Glomerular endothelial cell (primary cell): ENCODE measurements at places on chromosomes 1 and 21. TPM values are rescaled to one million over a fixed set of nuclear protein-coding genes. Genes with fewer than 3 reads are reported as not detected.

OR2AK2 gene
- not detected in 2 replicates for total RNA-seq

GPR37L1 gene
- total RNA-seq, result 0.06 TPM in 1 of 2 replicates, not detected in the other

SLC45A3 gene
- 11.6 and 12.7 TPM in 2 replicates for total RNA-seq

SELL gene
- total RNA-seq, result 0.05 and 0.88 TPM in 2 replicates

UTS2 gene
- not detected in 2 replicates for total RNA-seq

GRCh38 chr1:157442065-157442464, 110.2 kb downstream of the FCRL5 start:
- DNase-seq, result no peak

DNA sequence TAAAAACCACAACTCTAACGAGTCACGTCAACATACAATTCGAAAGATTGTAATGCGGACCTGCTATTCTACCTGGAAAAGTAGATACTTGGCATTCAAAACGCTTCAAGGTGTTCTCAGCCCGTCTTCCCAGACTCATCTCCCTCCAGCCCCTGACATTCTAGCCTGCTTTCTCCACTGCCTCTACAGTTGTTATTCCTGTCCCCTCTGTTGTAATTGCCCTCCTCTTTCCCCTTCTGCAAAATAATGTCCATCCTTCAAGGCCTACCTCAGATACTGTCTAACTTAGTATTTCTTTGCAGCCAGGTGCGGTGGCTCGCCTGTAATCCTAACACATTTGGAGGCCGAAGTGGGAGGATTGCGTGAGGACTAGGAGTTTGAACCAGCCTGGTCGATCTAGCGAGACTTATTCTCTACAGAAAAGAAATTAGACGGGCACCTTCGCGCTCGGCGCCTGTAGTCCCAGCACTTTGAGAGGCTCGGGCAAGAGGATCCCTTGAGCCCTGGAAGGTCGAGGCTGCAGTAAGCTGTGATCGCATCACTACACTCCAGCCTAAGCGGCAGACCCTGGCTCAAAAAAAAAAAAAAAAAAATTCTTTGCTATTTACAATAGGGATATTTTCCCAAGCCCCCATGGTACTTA, 756 bp upstream of the RBM34 start:
- DNase-seq, result no peak

GRCh38 chr1:65880611-65881010, 87.9 kb downstream of the PDE4B start:
- DNase-seq, result no peak

DNA sequence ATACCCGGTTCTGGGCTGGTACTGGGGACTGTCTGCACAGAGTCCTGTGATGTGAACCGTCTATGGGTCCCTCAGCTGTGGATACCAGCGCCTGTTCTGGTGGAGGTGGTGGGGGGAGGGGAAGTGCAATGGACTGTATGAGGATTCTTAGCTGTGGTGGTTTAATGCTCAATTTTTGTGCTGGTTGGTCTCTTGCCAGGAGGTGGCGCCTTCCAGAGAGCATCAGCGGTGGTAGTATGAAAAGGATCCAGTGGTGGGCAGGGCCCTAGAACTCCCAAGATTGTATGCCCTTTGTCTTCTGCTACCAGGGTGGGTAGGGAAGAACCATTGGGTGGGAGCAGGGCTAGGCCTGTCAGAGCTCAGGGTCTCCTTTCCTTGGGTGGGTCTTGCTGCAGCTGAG, 89.4 kb upstream of the B3GALT2 start:
- no peak for DNase-seq

GRCh38 chr1:20964540-20965484, 177.7 kb upstream of the HP1BP3 start:
- DNase-seq, result no peak

GRCh38 chr1:207304710-207305488, 16.6 kb upstream of the CD55 start:
- DNase-seq, result peak; percentile 94

DNA sequence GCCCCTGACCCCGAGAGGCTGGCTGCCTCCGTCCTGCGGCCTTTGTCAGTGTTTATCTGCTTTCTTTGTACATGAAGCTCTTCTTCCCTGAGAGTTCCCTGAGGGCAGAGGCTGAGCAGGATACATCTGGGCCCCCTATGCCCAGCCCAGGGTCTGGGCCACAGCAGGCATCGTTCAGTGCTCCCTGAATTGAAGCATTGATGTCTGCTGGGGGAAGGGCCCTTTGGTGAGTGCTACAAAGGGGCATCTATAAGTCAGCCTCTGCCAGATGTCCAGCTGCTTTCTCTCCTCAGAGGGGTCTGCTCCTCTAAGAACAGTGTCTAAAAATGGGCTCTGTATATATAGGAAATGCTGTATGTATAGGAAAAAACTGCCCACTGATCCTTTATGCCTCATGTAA, 2.1 kb downstream of the HEYL start:
- DNase-seq, result no peak

DNA sequence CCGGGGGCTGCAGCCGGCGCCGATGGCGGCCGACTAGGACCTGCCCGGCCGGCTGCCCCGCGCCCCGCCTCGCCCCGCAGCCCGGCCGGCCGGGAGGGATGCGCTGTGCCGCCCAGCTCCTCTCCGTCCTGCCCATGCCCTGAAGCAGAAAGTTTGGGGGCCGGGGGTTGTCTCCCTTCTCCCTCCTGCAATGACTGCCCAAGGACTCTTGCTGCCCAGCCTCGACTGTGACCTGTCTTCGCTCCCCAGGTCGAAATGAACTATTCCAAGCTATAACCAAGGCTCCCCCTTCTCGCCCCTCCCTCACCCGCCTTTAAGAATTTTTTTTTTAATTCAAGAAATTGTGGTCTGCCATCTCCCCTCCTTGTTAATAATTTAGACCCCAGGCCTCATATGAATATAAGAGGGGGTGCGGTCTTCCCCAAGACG, 361 bp downstream of the TMCC2 start:
- DNase-seq, result no peak

GRCh38 chr1:59903141-59903754, 23.3 kb downstream of the CYP2J2 start:
- no peak for DNase-seq

- DNase-seq, result no peak
Observed at GRCh38 chr1:70671006-70671405, 259.9 kb downstream of the CTH start.

DNA sequence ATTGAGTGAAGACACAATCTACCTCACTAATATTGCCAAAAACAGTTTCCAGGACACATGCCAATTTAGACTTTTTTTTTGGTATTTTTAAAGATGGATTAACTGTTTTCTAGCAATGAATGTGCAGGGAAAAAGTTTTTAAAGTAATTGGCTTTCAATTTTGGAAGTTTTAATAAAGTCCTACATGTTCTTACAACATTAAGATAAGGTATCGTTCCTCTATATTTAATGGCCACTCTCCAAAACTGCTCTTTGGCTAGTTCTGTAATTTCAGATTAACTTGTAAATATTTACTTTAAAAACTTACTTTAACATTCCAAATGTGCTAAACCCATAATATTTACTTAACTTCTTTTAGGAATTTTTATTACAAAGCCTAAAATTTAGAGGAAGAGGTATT, 1332.2 kb upstream of the PRMT6 start:
- no peak for DNase-seq

GRCh38 chr1:117612517-117613248, 6.8 kb downstream of the TENT5C start:
- DNase-seq, result no peak

DNA sequence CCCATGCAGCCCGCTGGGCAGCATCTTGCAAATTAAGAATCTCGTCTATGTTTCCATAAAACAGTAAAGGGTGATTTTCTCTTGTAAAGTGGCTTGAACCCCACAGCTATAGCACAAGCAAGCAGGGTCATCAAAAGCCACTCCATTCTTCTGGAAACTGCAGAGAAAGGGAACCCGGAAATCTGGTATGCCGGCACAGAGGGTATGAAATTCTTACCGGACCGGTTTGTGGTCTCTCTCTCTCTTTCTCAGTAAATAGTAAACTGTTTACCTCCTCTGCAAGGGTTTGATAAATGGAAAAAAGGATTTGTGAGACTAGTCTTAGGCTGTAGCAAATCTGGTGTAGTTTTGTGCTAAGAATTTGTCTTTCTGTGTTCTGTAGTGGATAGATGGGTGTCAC, 2.7 kb upstream of the ADSS2 start:
- DNase-seq, result no peak

DNA sequence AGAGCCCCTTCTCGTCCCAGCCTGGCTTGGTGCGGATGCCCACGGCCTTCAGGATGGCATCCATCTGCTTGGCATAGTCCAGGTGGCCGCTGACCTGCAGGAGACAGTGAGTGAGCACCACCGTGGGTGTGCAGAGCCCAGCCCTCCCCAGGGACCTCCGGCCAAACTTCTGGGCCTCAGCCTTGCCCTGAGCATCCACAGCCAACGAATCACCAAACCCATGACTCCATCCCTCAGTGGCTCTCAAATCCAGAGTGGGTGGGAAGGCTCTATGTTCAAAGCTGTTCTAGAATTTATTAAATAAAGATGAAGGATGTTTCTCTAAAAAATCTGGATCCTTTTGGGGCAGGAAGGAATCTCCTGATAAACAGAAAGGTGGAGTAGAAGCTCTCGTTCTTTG, 18.7 kb downstream of the HTR6 start:
- no peak for DNase-seq

DNA sequence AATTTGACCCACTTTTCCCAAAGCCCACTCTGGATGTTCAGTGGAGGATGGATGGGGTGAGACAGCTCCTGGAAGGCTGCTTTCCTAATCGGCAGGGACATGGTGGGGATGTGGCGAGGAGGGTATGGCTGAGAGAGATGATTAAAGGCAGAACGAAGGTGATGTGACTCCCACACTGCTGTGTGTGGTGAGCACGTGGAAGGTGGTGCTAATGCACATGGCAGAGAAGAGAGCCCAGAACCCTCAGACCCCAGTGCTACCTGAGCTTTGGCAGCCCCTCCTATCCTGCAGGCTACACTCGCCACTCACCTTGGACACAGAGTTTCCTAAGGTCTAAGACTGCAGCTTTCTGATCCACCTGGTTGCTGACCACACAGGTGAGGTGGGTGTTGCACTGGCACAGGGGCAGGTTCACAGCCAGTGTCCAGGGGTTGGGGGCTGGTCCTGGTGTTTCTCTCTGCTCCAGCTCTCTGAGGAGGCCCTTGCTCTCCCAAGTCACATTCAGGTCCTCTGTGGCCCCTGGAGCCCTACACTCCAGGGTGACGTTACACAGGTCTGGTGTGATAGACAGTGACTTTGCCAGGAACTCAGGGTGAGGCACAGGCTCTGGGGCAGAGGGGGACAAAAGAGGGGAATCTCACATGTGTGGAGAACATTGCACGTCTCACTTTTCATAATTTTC, 151.4 kb upstream of the ETV3 start:
- DNase-seq, result no peak

GRCh38 chr1:160953030-160953429, 1.6 kb downstream of the ITLN2 start:
- DNase-seq, result no peak

GRCh38 chr1:36351227-36351977, 28.0 kb upstream of the EVA1B start:
- no peak for DNase-seq

GRCh38 chr21:15255261-15255660, 190.5 kb upstream of the NRIP1 start:
- DNase-seq, result no peak
